Natural killer cell treated with Interleukin-12 subunit alpha and Interleukin-12 subunit beta and Interleukin-15 and Interleukin-18, amount 100 ng/mL, for 72 hours (primary cell): ENCODE measurements at places on chromosomes 16 and 17. TPM values are rescaled to one million over a fixed set of nuclear protein-coding genes. Genes with fewer than 3 reads are reported as not detected.

The NPIPA2 gene
- total RNA-seq, result 0.95 TPM

DNA sequence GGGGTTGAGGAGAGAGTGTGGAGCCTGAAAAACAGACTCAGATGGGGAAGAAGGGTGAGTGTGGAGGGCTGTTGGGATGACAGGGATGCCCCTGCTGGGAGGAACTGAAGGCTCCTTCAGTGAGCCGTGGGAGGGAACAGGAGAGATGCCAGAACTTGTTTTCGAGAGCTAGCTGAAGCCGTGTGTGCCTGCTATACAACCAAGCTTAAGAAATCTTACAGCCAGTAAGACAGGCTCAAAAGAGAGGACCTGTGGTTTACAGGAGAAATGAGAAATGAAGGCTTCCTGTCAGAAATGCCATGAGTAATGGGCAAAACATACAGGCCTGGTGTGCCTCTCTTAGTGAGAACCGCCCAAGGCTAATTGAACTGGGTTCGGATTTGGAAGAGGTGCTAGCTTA, 99.6 kb downstream of the SPACA3 start:
- no peak for DNase-seq
- no peaks in the 10 kb centered on the region for H3K36me3 ChIP-seq
- H3K27ac ChIP-seq, result no peak overlapping the region
- no peak overlapping the region for H3K4me3 ChIP-seq
- no peaks in the 10 kb centered on the region for H3K4me1 ChIP-seq
- peaks cover 67% of the 10 kb centered on the region for H3K27me3 ChIP-seq

- no peaks in the 10 kb centered on the region for H3K36me3 ChIP-seq
- no peak overlapping the region for H3K4me3 ChIP-seq
- H3K27me3 ChIP-seq, result no peaks in the 10 kb centered on the region
Observed at GRCh38 chr16:49629851-49630250, 226.1 kb downstream of the ZNF423 start.

The HS3ST3B1 gene
- total RNA-seq, result 13.2 TPM

DNA sequence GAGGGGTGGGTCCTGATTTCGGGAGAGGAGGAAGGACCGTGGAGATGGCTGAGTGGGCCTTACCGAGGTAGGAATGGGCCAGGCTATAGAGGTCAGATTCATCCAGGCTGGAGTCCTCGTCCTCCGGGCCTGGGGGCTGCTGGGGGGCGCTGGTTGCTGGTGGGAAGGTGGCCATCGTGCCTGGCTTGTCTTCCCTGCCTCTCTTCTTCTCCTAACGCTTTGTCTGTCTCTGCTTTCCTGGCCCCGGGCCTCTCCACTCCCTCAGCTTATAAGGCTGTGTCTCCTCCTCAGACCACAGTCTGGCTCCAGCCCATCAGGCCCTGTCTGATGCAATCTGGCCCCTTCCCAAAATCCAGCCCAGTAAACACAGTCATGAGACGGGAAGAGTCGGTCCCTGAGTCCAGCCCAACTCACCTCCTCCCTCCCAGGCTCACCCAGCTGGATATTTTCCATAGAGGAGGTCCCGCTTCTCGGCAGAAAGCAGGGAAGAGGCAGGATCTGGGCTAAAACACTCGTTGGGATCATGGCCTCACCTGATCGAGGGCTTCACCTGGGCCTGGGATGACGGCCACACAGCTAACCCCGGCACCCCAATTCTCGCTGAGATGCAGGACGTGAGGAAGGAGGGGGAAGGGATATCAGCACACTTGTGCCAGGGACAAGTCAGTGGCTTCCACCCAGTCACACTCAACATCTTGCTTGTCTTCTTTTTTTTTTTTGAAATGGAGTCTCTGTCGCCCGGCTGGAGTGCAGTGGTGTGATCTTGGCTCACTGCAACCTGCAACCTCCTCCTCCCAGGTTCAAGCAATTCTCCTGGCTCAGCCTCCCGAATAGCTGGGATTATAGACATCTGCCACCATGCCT, at the start of gene NUPR1:
NUPR1 (minus strand) TSS at position 242 of the 864 bp plus-strand sequence; CDS start at position 175, 67 bp downstream.
- H3K4me1 ChIP-seq, result peaks cover 18% of the 10 kb centered on the region
- H3K36me3 ChIP-seq, result no peaks in the 10 kb centered on the region
- peaks cover 3% of the 10 kb centered on the region for H3K27me3 ChIP-seq
- H3K27ac ChIP-seq, result peak within 1 kb of the TSS; percentile 7

DNA sequence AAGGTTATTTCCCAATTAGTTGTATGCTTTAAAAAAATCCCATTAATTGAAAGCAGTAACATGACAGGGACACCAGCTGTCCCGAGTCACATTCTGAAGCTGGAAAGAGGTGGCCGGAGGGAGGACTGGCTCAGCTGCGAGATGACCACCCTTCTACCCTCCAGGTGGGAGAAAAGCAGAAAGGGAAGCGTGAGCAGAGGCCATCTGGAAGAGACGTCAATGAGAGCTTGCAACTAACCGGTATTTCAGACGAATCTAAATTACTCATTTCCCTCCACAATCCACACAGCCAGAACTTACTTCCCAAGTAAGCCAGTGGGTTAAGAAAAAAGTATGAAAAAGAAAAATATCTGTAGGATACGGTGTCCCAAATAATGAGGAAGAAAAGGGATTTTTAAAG, 28.5 kb upstream of the SLC38A8 start:
- peaks cover 27% of the 10 kb centered on the region for H3K36me3 ChIP-seq
- peaks cover 6% of the 10 kb centered on the region for H3K4me1 ChIP-seq
- H3K27ac ChIP-seq, result no peak overlapping the region
- DNase-seq, result no peak

DNA sequence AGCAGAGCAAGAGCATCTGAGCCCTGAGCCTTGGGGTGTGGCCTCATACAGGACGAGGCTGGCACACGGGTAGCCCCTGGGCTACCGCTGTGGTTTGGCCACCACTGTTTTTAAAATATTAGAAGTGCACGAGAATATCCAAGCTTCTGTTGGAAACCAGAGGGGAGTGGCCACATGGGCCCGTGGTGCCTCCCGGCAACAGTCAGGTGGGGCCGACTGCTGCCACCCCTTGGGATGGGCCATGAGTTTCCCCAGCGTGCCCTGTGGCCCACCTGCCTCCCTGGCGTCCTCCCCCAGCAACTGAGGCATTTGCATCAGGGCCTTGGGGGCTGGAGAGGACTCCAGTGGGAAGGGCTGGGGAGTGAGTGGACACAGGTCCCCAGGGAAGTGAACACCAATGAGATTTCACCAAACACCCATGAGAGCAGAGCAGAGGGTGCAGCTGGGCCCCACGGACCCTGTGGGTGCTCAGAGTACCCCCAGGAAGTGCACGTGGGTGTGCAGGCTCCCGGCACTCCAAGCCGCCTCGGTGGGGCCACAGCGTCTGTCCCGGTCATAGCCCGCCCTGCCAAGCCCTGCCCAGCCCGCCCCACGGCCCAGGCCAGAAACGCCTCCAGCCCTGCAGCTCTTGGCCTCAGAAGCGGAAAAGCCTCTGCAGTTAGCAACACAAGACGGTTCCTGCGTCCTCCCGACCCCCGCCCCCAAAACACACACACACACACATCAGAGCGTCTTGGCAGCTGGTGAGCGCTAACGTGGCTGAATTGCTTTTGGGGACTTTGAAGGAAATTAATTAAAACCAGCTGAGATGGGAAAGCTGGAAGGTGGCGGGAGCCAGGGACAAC, 22.7 kb downstream of the ZNF469 start:
- H3K4me1 ChIP-seq, result peaks cover 5% of the 10 kb centered on the region
- H3K4me3 ChIP-seq, result no peak overlapping the region
- no peak overlapping the region for H3K27ac ChIP-seq
- DNase-seq, result no peak

GRCh38 chr17:4186357-4186881, 43.4 kb downstream of the CYB5D2 start:
- peaks cover 7% of the 10 kb centered on the region for H3K36me3 ChIP-seq
- H3K4me3 ChIP-seq, result no peak overlapping the region
- no peaks in the 10 kb centered on the region for H3K27me3 ChIP-seq

The KRTAP9-8 gene
- total RNA-seq, result not detected

The NOG gene
- not detected for total RNA-seq

- no peaks in the 10 kb centered on the region for H3K4me1 ChIP-seq
- no peaks in the 10 kb centered on the region for H3K36me3 ChIP-seq
- no peak overlapping the region for H3K27ac ChIP-seq
- peak; percentile 38 for DNase-seq
- H3K27me3 ChIP-seq, result peaks cover 8% of the 10 kb centered on the region
Observed at GRCh38 chr17:83174362-83175118, 95.1 kb downstream of the METRNL start.

GRCh38 chr17:78473951-78474613, 95.6 kb downstream of the PGS1 start:
- peak overlapping the region; percentile 55 for H3K27ac ChIP-seq
- peaks cover 9% of the 10 kb centered on the region for H3K4me1 ChIP-seq
- H3K36me3 ChIP-seq, result no peaks in the 10 kb centered on the region
- H3K4me3 ChIP-seq, result no peak overlapping the region

The PRPSAP2 gene
- total RNA-seq, result 112 TPM

- no peaks in the 10 kb centered on the region for H3K36me3 ChIP-seq
- no peak overlapping the region for H3K27ac ChIP-seq
- H3K4me3 ChIP-seq, result no peak overlapping the region
- no peak for DNase-seq
Observed at GRCh38 chr17:48006936-48007709, 30.5 kb downstream of the COPZ2 start.

DNA sequence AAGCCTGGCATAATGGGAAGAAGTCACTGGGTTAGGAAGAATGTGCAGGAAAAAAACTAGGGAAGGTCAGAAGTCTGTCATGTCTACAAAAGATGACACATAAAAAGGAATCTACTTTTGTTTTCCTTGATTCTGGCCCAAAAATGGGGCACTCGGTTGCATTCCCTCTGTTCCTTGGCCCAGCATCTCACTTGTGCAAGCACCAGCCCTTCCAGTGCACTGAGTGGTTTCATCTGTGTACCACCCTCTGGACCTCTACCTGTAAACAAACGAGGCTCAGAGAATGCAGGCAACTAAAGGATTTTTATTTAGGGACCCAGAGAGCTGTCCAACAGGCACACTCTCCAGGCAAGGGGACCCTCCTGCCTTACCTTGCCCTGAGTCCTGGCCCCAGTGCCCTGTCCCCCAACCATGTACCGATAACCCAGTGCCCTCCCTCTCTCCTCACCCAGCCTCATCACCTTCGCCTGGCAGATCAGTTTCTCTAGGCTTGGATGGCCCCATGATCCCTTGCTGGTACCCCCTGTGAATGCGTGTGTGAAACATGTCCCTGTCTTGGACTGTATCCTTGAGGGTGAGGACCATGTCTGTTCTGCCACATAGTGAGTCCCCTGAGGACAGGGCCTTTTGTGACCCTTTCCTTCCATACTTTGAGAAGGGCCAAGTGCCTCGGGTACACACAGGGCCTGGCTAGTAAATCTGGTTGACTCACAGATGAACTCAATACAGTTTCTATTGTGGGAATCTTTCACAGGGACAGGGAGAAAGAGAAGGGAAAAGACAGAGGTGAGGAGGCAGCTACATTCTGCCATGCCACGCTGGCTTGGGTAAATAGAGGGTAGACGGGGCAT, 13.3 kb downstream of the NXPH3 start:
- no peaks in the 10 kb centered on the region for H3K27me3 ChIP-seq
- H3K4me3 ChIP-seq, result no peak overlapping the region
- no peak overlapping the region for H3K27ac ChIP-seq
- no peaks in the 10 kb centered on the region for H3K36me3 ChIP-seq
- no peaks in the 10 kb centered on the region for H3K4me1 ChIP-seq

DNA sequence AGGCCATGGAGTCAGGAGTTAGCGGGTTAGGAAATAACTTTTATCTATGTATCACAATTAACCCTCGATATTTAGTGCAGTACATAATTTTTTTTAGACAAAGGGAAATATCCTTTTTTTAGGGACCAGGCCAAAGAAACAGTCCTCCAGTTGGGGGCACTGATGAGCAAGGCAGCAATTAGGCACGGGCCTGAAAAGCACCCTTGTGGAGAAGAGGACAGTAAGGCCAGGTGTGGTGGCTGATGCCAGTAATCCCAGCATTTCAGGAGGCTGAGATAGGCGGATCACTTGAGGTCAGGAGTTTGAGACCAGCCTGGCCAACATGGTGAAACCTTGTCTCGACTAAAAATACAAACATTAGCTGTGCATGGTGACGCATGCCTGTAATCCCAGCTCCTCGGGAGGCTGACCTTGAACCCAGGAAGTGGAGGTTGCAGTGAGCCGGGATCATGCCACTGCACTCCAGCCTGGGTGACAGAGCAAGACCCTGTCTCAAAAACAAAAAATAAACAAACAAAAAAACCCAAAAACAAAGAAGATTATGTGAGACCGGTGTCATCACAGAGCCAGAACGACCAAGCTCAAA, 158.3 kb upstream of the NOL11 start:
- H3K27me3 ChIP-seq, result no peaks in the 10 kb centered on the region
- H3K36me3 ChIP-seq, result peaks cover 11% of the 10 kb centered on the region
- no peak for DNase-seq
- H3K4me1 ChIP-seq, result peaks cover 25% of the 10 kb centered on the region
- no peak overlapping the region for H3K27ac ChIP-seq

DNA sequence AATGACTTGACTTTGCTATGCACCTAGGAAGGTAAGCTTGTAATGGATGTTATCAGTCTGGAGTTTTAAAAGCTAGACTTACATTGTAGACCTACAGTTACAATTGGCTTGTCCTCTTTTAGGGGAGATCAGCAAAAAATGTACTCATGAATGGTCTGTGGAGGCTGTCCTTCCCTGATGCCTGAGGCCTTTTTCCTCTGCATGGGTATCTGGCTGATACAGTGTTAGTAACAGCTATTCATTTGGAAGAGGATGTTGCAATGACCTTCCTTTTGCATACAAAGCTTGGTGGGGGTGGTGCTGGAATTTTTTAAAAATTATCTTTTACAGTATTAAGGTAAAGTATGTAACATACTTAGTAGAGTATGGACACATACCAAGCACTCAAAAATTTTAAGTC, 525.5 kb downstream of the KIF2B start:
- H3K4me3 ChIP-seq, result no peak overlapping the region
- DNase-seq, result no peak
- H3K27me3 ChIP-seq, result no peaks in the 10 kb centered on the region
- H3K4me1 ChIP-seq, result no peaks in the 10 kb centered on the region
- H3K27ac ChIP-seq, result no peak overlapping the region
- H3K36me3 ChIP-seq, result no peaks in the 10 kb centered on the region

The SPNS2 gene
- total RNA-seq, result not detected
